Activated CD8-positive, alpha-beta T cell treated with anti-CD3 and anti-CD28 coated beads, Interleukin-2, amount 10 ng/mL, durations not matched to agents 7 days and 5 days (primary cell): ENCODE measurements at places on chromosomes 12 and 14.

GRCh38 chr14:75399843-75400775 lies 27.7 kb upstream of the JDP2 start:
- H3K36me3 ChIP-seq: no peaks in the 10 kb centered on the region
- H3K27ac ChIP-seq: peak overlapping the region; percentile 36
- peaks cover 21% of the 10 kb centered on the region for H3K27me3 ChIP-seq

- H3K4me3 ChIP-seq: no peak overlapping the region
- no peaks in the 10 kb centered on the region for H3K27me3 ChIP-seq
- no peaks in the 10 kb centered on the region for H3K4me1 ChIP-seq
- H3K27ac ChIP-seq: no peak overlapping the region
- no peaks in the 10 kb centered on the region for H3K36me3 ChIP-seq
Measured at GRCh38 chr12:81176796-81177195, 98.9 kb downstream of the ACSS3 start.

DNA sequence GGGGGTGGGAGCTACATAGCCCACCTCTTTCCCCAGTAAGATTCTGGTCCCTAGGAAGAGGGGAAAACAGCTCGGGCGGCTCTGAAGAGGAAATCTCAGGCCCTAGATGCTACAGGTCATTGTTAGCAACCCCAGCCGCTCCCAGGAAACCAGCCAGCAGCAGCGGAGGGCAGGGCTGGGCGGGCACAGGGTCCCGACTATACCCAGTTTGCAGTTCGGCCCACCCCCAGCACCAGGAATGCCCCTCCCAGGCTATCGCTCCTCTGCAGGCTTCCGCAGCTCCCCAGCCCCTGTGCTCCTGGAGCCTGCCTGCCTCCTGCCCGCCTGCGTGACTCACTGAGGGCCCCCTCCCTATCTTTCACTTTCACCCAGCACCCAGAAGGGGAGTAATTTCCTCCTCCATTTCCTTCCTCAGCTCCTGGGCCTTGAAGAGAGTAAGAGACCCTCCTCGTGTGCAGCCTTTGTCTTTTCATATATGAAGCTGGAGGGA lies 27.2 kb upstream of the PNMA1 start:
- H3K27ac ChIP-seq: peak overlapping the region; percentile 99
- no peaks in the 10 kb centered on the region for H3K27me3 ChIP-seq
- peak; percentile 79 for DNase-seq
- H3K4me1 ChIP-seq: peaks cover 76% of the 10 kb centered on the region

DNA sequence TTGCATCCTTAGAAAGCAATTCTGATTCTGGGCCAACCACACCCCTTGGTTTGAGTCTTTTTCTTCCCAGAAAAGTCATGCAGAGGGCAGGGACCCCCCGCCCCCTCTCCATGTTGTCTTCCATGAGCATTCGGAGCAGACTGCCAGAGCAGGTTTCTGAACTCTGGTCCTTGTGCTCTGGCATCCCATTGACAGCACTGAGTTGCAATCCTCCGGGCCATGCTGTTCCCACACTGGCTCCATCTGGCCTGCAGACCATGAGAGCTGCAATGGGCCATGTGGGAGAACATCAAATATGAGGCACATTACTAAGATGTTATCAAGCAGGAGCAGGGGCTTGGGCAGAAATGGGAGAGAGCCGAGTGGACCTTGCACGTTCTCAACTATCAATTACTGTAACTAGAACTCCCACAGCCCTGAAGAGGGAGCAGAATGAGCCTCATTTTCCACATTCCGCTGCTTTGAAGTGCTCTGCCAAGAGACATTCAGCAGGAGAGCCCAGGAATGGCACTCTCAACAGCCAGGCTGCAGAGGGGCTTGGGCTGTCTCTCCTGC lies 157.4 kb downstream of the STXBP6 start:
- peaks cover 2% of the 10 kb centered on the region for H3K27me3 ChIP-seq
- no peak overlapping the region for H3K4me3 ChIP-seq
- no peak overlapping the region for H3K27ac ChIP-seq
- H3K36me3 ChIP-seq: no peaks in the 10 kb centered on the region
- no peak for DNase-seq

DNA sequence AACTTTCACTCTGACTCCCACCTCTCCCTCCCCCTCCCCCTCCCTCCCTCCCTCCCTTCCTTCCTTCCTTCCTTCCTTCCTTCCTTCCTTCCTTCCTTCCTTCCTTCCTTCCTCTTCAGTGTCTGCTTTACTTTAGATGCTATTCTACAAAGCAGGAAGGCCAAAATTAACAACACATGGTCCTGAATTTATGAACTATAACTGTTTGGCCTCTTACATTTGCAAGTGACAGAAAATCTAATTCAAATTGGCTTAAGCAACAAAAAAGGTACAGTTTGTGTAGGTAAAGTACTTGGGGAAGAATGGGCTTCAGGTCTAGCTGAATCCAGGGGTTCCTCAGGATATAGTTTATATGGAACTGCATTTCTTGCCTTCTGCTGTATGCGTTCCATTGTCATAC lies 673.0 kb downstream of the AACS start:
- DNase-seq: no peak
- no peaks in the 10 kb centered on the region for H3K36me3 ChIP-seq
- no peaks in the 10 kb centered on the region for H3K4me1 ChIP-seq
- no peaks in the 10 kb centered on the region for H3K27me3 ChIP-seq

GRCh38 chr14:103619057-103619456 lies 10.0 kb upstream of the KLC1 start:
- H3K4me3 ChIP-seq: no peak overlapping the region
- H3K27ac ChIP-seq: no peak overlapping the region
- DNase-seq: no peak

- no peak overlapping the region for H3K27ac ChIP-seq
- peaks cover 4% of the 10 kb centered on the region for H3K4me1 ChIP-seq
- DNase-seq: no peak
Measured at GRCh38 chr12:89889062-89889461, 180.4 kb upstream of the ATP2B1 start.

- no peak overlapping the region for H3K27ac ChIP-seq
- H3K27me3 ChIP-seq: no peaks in the 10 kb centered on the region
- H3K36me3 ChIP-seq: peaks cover 10% of the 10 kb centered on the region
- no peak for DNase-seq
- H3K4me3 ChIP-seq: no peak overlapping the region
Measured at GRCh38 chr12:88185988-88186387, 43.9 kb downstream of the TMTC3 start.

GRCh38 chr12:88167384-88167783 lies 25.3 kb downstream of the TMTC3 start:
- no peaks in the 10 kb centered on the region for H3K4me1 ChIP-seq
- no peak overlapping the region for H3K4me3 ChIP-seq
- no peak overlapping the region for H3K27ac ChIP-seq
- peaks cover 34% of the 10 kb centered on the region for H3K36me3 ChIP-seq
